Inflammatory macrophage treated with lipopolysaccharide for 4 hours (primary cell): ENCODE measurements at places on chromosomes 4 and X.

GRCh38 chr4:167713756-167714155 is 378.6 kb upstream of the ANXA10 start:
- no peak for DNase-seq

GRCh38 chrX:45621376-45622041 is 420.8 kb upstream of the DIPK2B start:
- no peak for DNase-seq

DNA sequence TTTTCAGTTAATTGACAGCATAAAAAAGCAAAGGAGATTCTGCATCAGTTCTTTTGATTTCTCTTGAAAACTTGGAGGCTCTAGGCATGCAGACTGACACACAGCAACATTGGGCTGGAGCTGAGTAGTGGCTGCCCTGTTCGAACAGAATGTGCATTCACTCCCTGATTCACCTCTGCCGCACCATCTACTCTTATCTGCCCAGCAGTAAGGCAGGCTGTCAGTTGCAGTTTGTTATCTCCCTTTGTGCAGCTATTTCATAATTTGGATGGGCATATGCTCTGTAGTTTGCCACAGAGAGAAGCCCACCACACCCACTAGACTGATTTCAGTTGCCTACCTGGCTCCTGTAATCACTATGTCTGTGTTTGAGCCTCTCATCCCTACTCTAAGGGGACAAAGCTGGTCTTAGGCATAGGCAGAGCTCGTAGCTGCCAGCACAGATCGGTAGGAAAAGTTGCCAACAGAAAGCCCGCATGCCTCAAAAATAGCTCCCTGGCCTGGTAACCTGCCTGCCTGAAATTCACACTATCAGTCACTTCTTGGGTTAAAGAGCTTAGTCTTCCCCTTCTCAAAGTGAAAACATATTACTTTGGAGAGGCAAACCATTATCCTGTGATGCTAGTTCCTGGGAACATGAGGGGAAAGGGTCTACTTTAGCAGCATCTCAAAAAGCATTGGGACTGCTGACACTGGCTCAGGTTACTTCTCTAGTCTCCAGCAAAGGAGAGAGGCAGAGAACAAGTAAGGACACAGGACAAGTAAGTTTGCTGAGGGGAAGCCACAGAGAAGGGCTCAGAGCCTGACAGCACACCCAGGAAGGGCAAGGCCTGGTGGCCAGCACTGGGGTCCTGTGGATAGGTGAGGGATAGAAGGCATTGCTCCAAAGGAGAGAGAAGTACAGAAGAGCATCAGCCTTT is 75.9 kb upstream of the TMEM164 start:
- no peak for DNase-seq

GRCh38 chr4:74314944-74315343 is 6.7 kb downstream of the EPGN start:
- DNase-seq: no peak
